Activated T-cell treated with anti-CD3 and anti-CD28 coated beads, Interleukin-2, amount 50 U/mL, for 72 hours (primary cell): ENCODE measurements at places on chromosomes 1 and 21. TPM values are rescaled to one million over a fixed set of nuclear protein-coding genes. Genes with fewer than 3 reads are reported as not detected.

GRCh38 chr21:31927689-31928353, 55.0 kb downstream of the HUNK start:
- H3K4me3 ChIP-seq: no peak overlapping the region
- no peaks in the 10 kb centered on the region for H3K36me3 ChIP-seq
- no peak overlapping the region for H3K27ac ChIP-seq
- no peak for DNase-seq
- peaks cover 20% of the 10 kb centered on the region for H3K27me3 ChIP-seq

Gene SPAG17
- total RNA-seq: not detected

GRCh38 chr1:223223091-223223995, 80.3 kb upstream of the TLR5 start:
- no peak overlapping the region for H3K4me3 ChIP-seq
- DNase-seq: no peak
- H3K27me3 ChIP-seq: peaks cover 5% of the 10 kb centered on the region
- peaks cover 6% of the 10 kb centered on the region for H3K36me3 ChIP-seq
- peaks cover 13% of the 10 kb centered on the region for H3K4me1 ChIP-seq

- H3K4me1 ChIP-seq: peaks cover 8% of the 10 kb centered on the region
- no peak overlapping the region for H3K27ac ChIP-seq
- H3K36me3 ChIP-seq: no peaks in the 10 kb centered on the region
Observed at GRCh38 chr1:20511518-20512428, 3.8 kb upstream of the MUL1 start.

Gene AK5
- total RNA-seq: 4.4 TPM

- H3K4me1 ChIP-seq: peaks cover 81% of the 10 kb centered on the region
- DNase-seq: no peak
- no peaks in the 10 kb centered on the region for H3K27me3 ChIP-seq
- peak overlapping the region; percentile 93 for H3K27ac ChIP-seq
- H3K36me3 ChIP-seq: peaks cover 12% of the 10 kb centered on the region
Observed at GRCh38 chr21:14483296-14483695, 62.8 kb downstream of the SAMSN1 start.

- H3K36me3 ChIP-seq: peaks cover 2% of the 10 kb centered on the region
- no peak overlapping the region for H3K27ac ChIP-seq
- no peak for DNase-seq
- no peak overlapping the region for H3K4me3 ChIP-seq
Observed at GRCh38 chr1:32377541-32378220, 15.3 kb downstream of the TSSK3 start.

GRCh38 chr1:205930799-205931281, 12.4 kb downstream of the SLC26A9 start:
- H3K27ac ChIP-seq: no peak overlapping the region
- no peak for DNase-seq
- H3K36me3 ChIP-seq: no peaks in the 10 kb centered on the region
- H3K27me3 ChIP-seq: peaks cover 19% of the 10 kb centered on the region

- no peaks in the 10 kb centered on the region for H3K36me3 ChIP-seq
- no peaks in the 10 kb centered on the region for H3K27me3 ChIP-seq
- no peaks in the 10 kb centered on the region for H3K4me1 ChIP-seq
- no peak overlapping the region for H3K27ac ChIP-seq
- DNase-seq: no peak
Observed at GRCh38 chr1:240210026-240210425, 118.3 kb downstream of the FMN2 start.

DNA sequence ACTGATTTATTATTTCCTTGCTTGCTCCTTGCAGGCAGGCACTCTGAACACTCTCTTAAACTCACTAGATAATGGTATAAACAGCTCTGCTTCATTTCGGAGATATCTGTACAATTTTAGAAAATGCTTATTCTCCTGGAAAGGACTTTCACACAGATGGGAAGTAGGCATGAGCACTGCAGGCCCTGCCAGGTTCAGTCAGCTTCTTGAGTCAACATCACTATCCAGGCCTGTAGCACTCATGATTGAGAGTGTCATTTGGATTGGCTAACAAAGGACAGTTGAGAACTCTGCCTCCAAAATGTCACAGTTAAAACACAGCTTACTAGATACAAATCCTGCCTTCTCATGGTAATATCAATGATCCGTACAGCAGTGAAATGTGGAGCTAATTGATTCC, 181.9 kb downstream of the CYYR1 start:
- H3K36me3 ChIP-seq: no peaks in the 10 kb centered on the region
- no peaks in the 10 kb centered on the region for H3K27me3 ChIP-seq
- DNase-seq: no peak
- H3K4me3 ChIP-seq: no peak overlapping the region

DNA sequence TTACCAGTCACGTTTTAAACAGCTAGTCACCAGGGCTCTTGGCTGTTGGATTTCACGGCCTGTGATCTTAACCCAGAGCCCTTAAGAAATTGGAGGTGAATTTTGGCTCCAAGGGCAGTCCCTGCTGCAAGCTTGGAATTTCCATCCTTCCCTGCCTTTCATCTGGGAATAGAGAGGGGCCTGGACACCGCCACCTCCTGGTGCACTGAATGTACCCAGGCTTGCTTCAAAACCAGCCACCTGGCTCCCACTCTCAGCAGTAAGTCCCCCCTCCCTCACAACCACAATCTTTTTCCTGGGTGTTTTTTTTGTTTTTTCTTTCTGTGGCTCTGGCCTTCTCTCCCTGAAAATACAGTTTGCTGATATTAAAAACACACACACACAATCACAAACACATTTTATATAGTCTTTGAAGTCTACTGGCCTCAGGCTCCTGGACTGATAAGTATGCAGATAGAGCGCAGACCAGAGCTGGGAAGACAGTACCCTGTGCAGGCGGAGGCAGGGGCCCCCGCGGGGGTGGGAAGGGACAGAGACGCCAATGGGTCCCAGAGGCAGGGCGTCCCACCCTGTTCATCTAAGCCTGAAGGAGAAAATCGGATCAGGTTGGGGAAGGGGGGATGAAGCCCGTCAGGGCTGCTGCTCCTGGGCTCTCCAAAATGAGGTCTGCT, 65.8 kb upstream of the IGSF21 start:
- H3K4me1 ChIP-seq: no peaks in the 10 kb centered on the region
- H3K27ac ChIP-seq: no peak overlapping the region
- no peaks in the 10 kb centered on the region for H3K36me3 ChIP-seq
- H3K27me3 ChIP-seq: peaks cover 5% of the 10 kb centered on the region

Gene GPR89B
- 15.1 TPM for total RNA-seq

DNA sequence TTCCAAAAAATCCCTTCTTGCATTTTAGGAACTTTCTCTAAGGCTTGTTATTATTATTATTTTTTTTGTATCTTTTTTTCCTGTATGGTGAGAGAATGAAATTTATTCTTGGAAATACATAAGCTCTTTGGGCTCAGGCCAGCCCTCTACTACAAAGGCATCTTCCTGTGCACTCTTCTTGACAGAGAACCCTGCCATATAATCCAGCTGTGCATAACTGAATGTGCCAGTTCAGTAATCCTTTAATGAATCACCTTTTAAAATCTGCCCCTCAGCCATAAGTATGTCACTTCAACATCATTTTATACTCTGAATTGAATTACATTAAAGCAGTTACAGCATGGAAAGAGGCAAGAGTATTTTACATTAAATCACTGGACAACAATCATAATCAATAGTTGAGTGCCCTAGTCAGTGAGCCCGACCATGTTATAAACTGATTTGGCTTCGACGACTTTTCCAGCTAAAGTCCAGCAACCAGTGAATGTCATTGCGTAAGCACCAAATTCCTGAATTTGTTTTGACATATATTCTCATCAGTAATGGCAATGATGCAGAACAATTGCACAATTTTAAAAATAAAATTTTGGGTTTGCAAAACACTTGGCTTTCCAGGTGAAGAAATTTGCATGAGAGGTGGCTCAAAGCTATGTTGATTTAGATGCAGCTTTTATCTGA, 59.2 kb upstream of the KCNK2 start:
- H3K27ac ChIP-seq: no peak overlapping the region
- H3K4me3 ChIP-seq: no peak overlapping the region
- H3K36me3 ChIP-seq: no peaks in the 10 kb centered on the region
- no peak for DNase-seq
